ENCODE measurements at places on chromosomes 1 and 21. TPM values are rescaled to one million over a fixed set of nuclear protein-coding genes. Genes with fewer than 3 reads are reported as not detected.
A peak's percentile ranks its signal among the peaks of the same experiment; 100 is the strongest.

The CR1 gene
- 0.12 TPM for polyA plus RNA-seq

- DNase-seq = no peak
- peaks cover 12% of the 10 kb centered on the region for H3K4me1 ChIP-seq
- H3K4me3 ChIP-seq = peak overlapping the region; percentile 83
- H3K27ac ChIP-seq = no peak overlapping the region
- no peaks in the 10 kb centered on the region for H3K36me3 ChIP-seq
Measured at GRCh38 chr1:201648907-201649721, 110.2 kb downstream of the NAV1 start.

The SLC45A3 gene
- polyA plus RNA-seq = 2.8 TPM

DNA sequence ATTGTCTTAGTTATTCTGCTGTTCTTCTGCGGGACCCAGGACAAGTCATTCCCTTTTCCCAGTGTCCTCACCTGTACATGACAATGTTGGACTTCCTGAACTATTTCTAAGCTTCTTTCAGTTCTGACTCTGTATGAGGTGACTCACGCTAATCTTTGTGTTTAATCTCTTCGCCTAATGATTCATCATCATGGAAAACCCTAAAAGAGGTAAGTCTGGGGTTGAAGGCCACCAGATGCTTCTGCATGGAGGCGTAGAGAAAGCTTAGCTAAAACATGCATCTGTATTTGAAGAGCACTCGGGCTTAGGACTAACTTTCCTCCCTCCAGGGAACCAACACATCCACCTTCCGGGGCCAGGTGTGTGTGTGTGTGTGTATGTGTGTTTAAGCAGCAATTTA lies 7.4 kb downstream of the SPRR5 start:
- no peaks in the 10 kb centered on the region for H3K36me3 ChIP-seq
- peak; percentile 92 for DNase-seq

The RAB7B gene
- 47.8 TPM for polyA plus RNA-seq

The AZIN2 gene
- 9.1 TPM for polyA plus RNA-seq

GRCh38 chr1:204213668-204214662 lies at the start of gene GOLT1A:
Gene GOLT1A (minus strand): TSS chr1:204213988. CDS start chr1:204213906, 82 bp downstream.
- H3K36me3 ChIP-seq = no peaks in the 10 kb centered on the region
- H3K27me3 ChIP-seq = no peaks in the 10 kb centered on the region
- peak within 1 kb of the TSS; percentile 30 for H3K4me3 ChIP-seq

DNA sequence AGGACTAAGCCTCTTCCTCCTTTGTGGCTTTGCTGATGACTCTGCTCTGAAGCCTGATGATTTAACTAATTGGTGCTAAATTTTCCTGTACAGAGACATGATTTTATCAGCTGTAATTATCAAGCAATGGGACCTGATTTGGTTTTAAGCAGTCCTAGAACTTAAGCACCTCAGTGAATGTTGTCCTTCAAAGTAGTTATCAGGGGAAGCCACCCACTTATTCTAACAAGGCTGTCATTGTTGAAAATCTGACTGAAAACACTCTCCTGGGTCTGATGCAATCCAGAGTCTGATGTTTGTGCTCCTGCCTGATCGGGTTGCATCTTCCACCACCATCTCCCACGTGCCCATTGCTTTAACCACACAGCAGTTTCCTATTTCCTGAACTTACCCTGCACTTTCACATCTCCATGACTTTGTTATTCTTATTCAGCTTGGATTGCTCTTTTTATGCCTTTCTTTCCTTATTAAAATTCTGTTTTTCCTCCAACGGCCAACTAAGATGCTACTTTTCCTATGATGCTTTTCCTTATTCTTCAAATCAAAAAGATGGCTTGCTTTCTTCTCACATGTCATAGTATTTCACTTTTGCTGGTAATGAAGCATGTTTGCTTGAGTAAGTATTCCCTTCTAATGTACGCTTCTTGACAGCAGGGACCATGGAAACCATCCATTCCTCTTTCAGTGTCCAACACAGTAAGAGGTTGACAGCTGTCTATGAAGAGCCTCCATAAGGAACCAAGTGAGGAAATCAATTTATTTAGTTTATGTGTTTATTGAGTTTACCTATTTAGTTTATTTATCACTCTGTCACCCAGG lies 55.0 kb downstream of the S1PR1 start:
- H3K4me3 ChIP-seq = no peak overlapping the region
- no peaks in the 10 kb centered on the region for H3K27me3 ChIP-seq
- H3K4me1 ChIP-seq = no peaks in the 10 kb centered on the region
- no peaks in the 10 kb centered on the region for H3K36me3 ChIP-seq
- DNase-seq = no peak

DNA sequence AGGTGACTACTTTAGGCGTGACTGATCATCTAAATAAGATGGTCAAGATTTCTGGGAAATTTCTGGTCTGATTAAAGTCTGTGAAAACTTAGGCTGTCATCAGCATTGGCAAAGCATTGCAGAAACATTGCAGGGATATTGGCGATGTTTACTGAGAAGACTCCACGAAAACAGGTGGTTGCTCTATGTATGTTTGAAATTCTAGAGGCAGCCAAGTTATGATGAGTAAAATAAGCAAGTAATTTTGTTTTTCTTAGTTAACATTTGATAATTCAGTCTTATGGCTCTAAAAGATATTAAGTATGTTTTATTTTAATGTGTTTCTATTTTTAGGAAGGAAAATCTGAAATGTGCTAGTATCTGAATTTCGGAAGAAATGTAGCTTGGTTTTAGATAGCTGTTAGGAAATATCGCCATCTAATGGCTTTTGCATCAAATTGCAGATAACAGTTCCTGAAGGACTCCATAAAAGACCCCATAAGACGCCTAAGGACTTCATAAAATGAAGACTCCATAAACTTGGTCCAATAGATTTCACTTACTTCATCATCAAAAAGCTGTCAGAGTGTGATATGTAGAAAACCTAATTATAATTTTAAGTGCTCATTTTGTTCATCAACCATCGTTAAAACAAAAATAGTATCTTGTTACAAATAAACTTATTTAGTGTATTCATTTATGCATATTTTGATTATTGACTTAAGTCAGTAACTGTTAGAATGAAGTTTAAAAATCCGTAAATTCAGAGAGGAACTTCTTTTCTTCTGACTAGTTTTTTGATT lies 344.6 kb downstream of the RYR2 start:
- H3K4me3 ChIP-seq = no peak overlapping the region
- H3K36me3 ChIP-seq = no peaks in the 10 kb centered on the region
- no peak for DNase-seq
- H3K27ac ChIP-seq = no peak overlapping the region
- H3K27me3 ChIP-seq = no peaks in the 10 kb centered on the region

DNA sequence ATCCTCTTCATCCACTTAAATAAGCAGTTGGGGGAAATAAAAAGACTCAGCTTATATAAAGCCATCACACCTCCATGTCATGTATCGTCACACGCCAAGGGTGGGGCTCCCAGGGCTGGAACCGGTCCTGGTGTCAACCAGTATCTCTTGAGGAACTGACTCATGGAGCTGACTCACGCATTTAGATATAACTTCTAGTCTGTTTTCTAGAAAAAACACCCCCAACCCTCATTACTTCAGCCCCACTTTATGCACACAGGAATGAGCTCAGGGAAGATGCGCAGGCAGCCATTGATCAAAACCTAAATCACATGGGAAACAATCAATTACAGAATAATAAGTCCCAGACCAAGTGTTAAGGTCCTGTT lies 6.9 kb upstream of the IL22RA1 start:
- no peaks in the 10 kb centered on the region for H3K36me3 ChIP-seq
- no peaks in the 10 kb centered on the region for H3K27me3 ChIP-seq
- H3K4me3 ChIP-seq = peak overlapping the region; percentile 34
- peak; percentile 78 for DNase-seq

The CACNA1S gene
- not detected for polyA plus RNA-seq

The ESRRG gene
- polyA plus RNA-seq = 0.08 TPM

- H3K27me3 ChIP-seq = no peaks in the 10 kb centered on the region
- no peak overlapping the region for H3K27ac ChIP-seq
- no peaks in the 10 kb centered on the region for H3K36me3 ChIP-seq
- H3K4me1 ChIP-seq = no peaks in the 10 kb centered on the region
- DNase-seq = no peak
Measured at GRCh38 chr1:98854137-98854536, 150.5 kb downstream of the PLPPR5 start.

DNA sequence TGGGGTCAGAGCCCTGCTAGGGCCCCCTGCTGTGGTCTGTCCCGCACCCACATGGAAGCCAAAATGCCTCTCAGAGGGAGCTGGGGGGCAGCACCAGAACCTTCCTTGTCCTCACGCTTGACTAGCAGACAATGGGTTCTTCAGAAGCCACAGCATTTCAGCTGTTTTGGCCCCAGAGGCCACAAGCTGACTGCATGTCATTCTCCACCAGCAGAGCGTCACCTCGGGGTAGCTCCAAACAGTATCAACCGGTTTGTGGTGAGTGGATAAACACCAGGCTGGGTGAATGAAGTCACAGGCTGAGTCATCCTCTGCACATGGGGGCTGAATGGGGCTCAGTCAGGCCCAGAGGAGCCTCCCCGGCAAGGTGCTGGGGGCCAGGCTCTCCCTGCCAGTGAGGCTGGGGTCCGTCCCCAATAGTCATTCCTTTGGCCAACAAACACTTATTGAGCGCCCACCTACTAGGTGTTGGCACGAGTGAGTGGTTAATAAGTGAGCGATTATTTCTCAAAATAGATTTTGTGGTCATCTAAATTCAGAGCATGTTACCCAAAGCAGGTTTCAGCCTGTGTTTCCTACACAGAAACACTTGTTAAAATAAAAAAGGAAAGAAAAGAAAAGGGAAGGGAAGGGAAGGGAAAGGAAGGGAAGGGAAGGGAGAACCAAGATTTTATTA lies 9.1 kb downstream of the OLIG1 start:
- H3K27me3 ChIP-seq = peaks cover 10% of the 10 kb centered on the region
- no peaks in the 10 kb centered on the region for H3K36me3 ChIP-seq
- no peak overlapping the region for H3K4me3 ChIP-seq
- no peak overlapping the region for H3K27ac ChIP-seq
- peaks cover 3% of the 10 kb centered on the region for H3K4me1 ChIP-seq
- DNase-seq = no peak

- H3K4me3 ChIP-seq = no peak overlapping the region
- H3K27ac ChIP-seq = no peak overlapping the region
- H3K4me1 ChIP-seq = peaks cover 38% of the 10 kb centered on the region
- H3K27me3 ChIP-seq = no peaks in the 10 kb centered on the region
- no peak for DNase-seq
Measured at GRCh38 chr1:159964144-159964543, 10.1 kb upstream of the SLAMF9 start.

The RNF186 gene
- polyA plus RNA-seq = not detected

The FAM72C gene
- polyA plus RNA-seq = 1.4 TPM

GRCh38 chr1:31717341-31717740 lies 13.5 kb upstream of the COL16A1 start:
- no peak overlapping the region for H3K27ac ChIP-seq
- no peak for DNase-seq
- no peaks in the 10 kb centered on the region for H3K36me3 ChIP-seq
- H3K4me1 ChIP-seq = peaks cover 44% of the 10 kb centered on the region
- peaks cover 5% of the 10 kb centered on the region for H3K27me3 ChIP-seq
- no peak overlapping the region for H3K4me3 ChIP-seq

GRCh38 chr1:92466683-92467352 lies 19.9 kb downstream of the GFI1 start:
- no peak overlapping the region for H3K27ac ChIP-seq
- H3K4me3 ChIP-seq = no peak overlapping the region
- DNase-seq = no peak
- H3K36me3 ChIP-seq = no peaks in the 10 kb centered on the region

DNA sequence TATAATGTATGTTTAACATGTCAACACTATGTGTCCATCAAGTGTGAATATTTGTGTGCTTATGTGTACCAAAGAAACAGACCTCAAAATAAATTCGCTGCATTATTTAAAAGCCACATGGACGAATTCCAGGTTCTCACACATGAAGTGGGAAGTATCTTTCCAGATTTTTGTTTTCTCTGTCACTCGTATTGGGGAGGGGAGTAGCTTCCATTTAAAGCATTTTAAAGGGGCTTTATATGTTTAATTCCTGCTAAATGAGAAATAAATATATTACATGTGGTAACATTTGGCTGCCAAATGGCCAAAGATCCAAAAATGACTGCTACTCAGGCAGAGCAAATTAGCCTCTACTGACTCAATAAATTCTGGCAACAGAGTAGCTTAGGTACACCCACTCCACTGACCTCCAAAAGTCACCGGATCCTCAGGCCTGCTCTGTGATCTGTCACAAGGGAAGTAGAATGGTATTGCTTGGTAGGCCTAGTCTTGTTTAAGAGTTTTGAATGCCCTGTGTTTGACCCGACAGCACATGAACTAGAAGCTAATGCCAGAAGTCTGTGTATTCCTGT lies 178.1 kb downstream of the ZP4 start:
- H3K36me3 ChIP-seq = no peaks in the 10 kb centered on the region
- H3K4me1 ChIP-seq = no peaks in the 10 kb centered on the region
- H3K4me3 ChIP-seq = no peak overlapping the region
- H3K27me3 ChIP-seq = no peaks in the 10 kb centered on the region
- H3K27ac ChIP-seq = no peak overlapping the region

The SLC5A3 gene
- 5.9 TPM for polyA plus RNA-seq

- no peaks in the 10 kb centered on the region for H3K36me3 ChIP-seq
- H3K4me3 ChIP-seq = no peak overlapping the region
- H3K4me1 ChIP-seq = peaks cover 36% of the 10 kb centered on the region
Measured at GRCh38 chr1:58848818-58849411, 65.1 kb upstream of the JUN start.

- peaks cover 4% of the 10 kb centered on the region for H3K4me1 ChIP-seq
- H3K27ac ChIP-seq = no peak overlapping the region
- H3K27me3 ChIP-seq = peaks cover 59% of the 10 kb centered on the region
- no peak overlapping the region for H3K4me3 ChIP-seq
Measured at GRCh38 chr1:24934310-24935195, 4.5 kb upstream of the RUNX3 start.

The KRTAP21-2 gene
- polyA plus RNA-seq = not detected

The PADI4 gene
- polyA plus RNA-seq = 0.03 TPM

DNA sequence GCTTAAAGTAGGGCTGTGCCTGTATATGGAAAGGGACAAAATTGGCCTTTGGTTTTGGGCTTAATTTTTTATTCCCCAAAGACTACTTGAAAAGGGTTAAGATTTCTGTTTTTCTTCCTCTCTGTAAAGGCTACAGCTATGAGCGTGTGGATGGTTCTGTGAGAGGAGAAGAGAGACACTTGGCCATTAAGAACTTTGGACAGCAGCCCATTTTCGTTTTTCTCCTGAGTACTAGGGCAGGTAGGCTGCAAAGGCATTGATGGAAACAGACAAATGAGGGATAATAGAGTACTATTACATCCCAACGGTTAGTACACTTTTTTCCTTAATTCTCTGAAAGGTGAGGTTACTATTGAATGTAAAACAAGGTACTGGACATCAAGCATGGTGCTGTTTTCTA lies 29.6 kb downstream of the CHD1L start:
- H3K4me3 ChIP-seq = no peak overlapping the region
- peaks cover 16% of the 10 kb centered on the region for H3K4me1 ChIP-seq
- H3K27me3 ChIP-seq = no peaks in the 10 kb centered on the region
- H3K27ac ChIP-seq = no peak overlapping the region

- H3K4me3 ChIP-seq = no peak overlapping the region
- H3K27ac ChIP-seq = no peak overlapping the region
- H3K36me3 ChIP-seq = no peaks in the 10 kb centered on the region
- H3K4me1 ChIP-seq = peaks cover 3% of the 10 kb centered on the region
- peaks cover 15% of the 10 kb centered on the region for H3K27me3 ChIP-seq
- DNase-seq = no peak
Measured at GRCh38 chr21:45040739-45041138, 33.6 kb upstream of the ADARB1 start.

The GCLM gene
- polyA plus RNA-seq = 44.1 TPM

The KRTAP12-2 gene
- polyA plus RNA-seq = not detected

The OLFM3 gene
- not detected for polyA plus RNA-seq
